ENCODE measurements at places on chromosomes 1 and 21.
A peak's percentile ranks its signal among the peaks of the same experiment; 100 is the strongest.

DNA sequence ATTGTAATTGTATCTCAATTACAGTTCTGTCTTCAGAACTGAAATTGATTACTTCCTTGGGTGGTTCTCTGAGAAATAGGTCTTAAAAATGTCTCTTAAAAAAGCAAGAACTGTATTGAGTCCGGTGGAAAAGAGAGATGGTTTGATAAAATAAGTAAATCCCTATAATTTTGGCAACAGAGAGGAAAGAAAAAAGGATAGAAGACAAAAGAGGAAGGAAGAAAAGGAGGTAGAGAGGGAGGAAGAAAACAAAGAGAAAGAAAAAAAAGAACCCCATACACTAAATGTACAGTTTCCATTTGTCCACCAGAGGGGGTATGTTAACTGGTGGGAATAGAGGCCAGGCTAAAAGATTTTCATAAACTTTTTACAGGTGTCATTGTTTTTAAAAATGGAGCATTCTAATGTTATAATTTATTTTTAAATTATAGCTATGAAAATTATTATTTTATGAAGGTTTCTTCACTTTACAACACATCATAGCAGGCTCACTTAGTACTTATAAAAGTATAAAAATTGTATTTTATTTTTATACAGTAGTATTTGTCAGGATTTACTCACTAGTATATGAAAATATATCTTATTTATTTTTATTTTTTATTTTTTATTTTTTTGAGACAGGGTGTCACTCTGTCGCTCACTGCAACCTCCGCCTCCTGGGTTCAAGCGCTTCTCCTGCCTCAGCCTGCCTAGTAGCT, 2.1 kb upstream of the UBE2T start:
- DNase-seq = peak; percentile 60

DNA sequence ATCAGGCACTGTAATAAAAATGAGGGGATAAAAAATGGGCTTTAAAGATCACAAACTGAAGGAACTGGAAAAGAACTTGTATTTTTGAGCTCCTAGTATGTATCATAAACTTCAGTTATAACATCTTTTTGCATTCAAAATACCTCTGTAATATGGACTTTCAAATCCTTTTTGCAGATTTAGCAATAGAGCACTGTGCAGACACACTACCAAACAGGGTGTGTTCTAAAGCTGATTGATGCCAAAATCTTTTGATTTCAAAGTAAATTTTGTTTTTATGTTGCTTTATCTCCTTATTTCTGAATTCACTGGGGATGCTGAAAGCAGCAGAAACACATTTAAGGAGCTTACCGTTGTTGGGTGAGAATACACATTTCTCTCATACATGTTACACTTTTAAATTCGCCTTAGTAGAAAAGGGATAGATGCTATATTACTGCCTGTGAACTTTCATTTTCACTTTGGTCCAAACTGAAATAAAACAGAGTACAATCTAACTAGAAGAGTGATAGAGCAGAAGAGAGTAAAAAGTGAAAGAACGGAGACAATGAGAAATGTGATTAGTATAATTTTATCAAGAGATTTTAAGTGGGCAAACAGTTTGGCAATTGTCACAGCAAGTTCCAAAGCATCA, 1126.6 kb downstream of the BRINP3 start:
- no peak for DNase-seq

GRCh38 chr21:42569732-42570301, 56.2 kb downstream of the SLC37A1 start:
- DNase-seq = no peak

GRCh38 chr1:208347191-208347590, 103.0 kb upstream of the PLXNA2 start:
- DNase-seq = no peak

GRCh38 chr21:28644762-28645161, 347.9 kb downstream of the LTN1 start:
- DNase-seq = no peak

GRCh38 chr1:212237651-212238050, 47.6 kb upstream of the PPP2R5A start:
- DNase-seq = no peak

DNA sequence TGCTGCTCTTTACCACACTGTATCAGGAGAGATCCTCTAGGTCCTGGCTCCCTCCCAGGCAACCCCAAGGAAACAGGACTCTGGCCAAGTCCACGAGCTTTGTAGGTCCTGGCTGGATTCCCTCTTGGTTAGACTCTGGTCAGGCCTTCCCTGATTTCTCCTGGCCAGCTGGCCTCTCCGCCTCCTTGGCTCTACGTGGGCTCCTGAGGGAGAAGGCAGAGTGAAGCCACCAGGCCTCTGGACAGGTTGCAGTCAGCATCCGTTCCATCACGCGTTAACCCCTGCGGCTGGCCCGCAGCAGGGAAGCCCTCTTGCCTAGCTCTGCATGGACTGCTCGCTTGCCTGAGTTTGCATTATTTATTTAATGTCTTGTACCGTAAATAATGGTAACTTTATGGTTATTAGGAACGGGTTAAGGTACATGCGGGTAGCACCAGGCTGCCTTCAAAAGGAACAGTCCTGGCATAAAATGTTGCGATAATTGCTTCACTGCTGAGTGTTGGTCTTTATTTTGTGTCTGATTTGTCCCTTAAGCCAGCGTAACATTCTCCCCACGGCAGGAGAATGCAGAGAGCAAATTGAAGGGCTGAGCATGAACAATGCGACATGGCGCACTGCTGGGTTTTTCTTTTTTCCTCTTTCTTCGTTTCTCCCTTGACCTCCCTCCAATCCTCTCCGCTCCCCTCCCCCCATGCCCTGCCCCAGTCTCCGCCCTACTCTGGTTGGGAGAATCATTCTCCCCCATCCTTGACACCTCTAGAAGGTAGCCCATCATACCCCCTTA, 100.3 kb downstream of the RNF220 start:
- DNase-seq = no peak

- no peak for DNase-seq
Observed at GRCh38 chr1:14735841-14736240, 137.4 kb downstream of the KAZN start.

GRCh38 chr1:181424786-181425403, 58.4 kb upstream of the CACNA1E start:
- DNase-seq = peak; percentile 48

DNA sequence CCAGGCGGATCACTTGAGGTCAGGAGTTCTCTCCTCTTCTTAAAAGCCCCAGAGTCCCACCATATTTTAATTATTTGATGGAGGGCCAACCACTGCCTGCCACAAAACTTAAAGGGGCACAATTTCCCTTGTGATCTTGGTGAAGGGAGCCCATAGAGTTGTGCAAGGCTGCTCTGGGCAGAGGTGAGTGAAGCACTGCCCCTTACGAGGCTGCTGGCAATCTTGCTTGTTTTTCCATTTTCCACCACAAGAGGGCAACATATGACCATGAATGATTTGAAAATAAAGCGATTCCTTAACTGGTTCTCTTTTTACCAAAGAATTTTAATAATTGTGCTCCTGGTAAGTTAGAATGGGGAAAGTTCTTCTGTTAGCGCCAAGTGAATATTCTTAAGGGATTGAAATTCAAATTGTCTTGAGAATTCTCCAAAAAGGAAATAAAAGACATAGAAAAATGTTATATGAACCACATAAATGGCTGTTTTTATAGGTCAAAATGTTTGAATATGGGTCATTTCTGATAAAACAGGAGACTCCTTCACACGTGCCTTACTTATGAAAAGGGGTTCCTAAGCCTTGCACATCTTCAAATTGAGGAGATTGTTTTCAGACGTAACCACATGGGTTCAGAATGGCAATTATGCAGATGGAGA, 22.7 kb downstream of the PGM1 start:
- DNase-seq = peak; percentile 74

- DNase-seq = no peak
Observed at GRCh38 chr1:112581586-112582192, 37.3 kb downstream of the ST7L start.

DNA sequence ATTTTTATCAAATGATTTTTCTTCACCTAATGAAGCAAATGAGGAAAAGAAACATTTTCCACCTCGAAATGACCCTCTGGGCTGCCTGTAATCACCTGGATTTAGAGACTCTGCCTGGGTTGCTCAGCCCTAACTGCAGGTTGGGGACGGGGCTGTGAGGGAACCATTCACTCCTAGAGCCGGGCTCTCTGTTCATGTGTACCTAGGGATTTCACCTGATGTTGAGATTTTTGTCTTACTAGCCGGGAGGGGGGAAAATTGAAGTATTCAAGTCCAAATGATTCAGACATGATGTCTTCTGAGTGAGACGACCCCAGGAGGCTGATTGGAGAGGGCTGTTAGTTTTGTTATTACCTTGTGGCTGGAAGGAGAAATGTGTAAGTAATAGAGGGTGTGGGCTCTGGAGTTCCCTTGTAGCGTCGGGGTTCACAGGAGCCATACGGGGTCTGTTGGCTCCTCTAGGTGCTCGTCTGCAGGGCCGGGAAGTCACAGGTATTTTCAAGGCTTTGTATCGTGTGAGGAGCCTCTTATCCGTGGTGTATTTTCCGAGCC, 42.3 kb upstream of the PWP2 start:
- DNase-seq = no peak

DNA sequence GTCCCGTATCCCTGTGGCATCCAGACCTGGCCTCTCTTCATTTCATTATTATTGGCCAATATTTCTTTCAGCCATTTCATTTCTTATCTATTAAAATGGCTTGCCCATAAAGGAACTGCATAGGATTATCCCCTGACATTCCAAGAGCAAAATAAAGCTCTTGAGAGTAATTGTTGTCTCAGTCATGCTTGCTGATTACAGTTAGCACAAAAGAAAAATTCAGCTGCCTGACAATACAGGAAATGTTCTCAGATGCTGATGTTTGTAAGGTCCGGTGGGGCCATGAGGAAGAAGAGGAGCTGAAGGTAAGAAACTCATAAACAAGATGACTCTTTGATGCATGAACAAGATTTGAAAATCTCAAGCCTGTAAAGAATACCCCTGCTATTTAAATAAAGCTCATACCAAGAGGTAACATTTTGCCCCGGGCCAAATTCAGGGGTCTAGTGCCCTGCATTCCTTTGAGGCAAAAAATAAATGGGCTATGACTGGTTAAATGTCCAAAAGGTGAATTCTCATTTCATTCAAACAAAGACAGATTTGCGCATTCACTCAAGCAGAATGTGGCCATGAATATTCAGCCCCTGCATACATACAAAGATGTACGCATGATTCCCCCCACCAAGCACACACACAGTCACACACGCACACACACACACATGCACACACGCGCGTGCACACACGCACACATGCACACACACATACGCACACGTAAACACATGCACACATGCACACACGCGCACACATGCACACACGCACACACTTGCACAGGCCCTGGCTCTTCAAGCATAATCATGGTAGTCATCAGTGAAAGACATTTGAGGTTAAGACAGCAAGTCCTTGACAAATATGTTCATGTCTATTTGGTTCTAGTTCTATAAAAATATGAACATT, 44.8 kb downstream of the KCNJ15 start:
- DNase-seq = no peak

DNA sequence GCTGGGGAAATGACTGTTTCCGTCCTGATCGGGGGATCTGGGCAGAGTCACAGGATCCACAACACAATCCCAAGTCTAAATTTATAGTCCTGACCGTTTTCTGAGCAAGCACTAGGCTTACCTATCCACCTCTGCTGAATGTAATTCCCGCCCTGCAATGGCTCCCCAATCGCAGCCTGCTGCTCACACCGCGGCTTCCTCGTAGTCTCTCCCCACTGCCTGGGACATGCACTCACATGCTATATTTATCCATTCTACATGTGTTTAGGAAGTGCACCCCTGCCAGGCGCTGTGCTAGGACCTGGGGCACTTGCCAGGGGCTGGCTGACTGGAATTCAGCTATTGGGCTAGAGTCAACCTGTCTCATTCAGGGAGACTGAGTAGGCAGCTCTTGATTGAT, 246.6 kb upstream of the CSF3R start:
- DNase-seq = no peak

- DNase-seq = no peak
Observed at GRCh38 chr21:46098303-46099141, 610 bp downstream of the COL6A2 start.

DNA sequence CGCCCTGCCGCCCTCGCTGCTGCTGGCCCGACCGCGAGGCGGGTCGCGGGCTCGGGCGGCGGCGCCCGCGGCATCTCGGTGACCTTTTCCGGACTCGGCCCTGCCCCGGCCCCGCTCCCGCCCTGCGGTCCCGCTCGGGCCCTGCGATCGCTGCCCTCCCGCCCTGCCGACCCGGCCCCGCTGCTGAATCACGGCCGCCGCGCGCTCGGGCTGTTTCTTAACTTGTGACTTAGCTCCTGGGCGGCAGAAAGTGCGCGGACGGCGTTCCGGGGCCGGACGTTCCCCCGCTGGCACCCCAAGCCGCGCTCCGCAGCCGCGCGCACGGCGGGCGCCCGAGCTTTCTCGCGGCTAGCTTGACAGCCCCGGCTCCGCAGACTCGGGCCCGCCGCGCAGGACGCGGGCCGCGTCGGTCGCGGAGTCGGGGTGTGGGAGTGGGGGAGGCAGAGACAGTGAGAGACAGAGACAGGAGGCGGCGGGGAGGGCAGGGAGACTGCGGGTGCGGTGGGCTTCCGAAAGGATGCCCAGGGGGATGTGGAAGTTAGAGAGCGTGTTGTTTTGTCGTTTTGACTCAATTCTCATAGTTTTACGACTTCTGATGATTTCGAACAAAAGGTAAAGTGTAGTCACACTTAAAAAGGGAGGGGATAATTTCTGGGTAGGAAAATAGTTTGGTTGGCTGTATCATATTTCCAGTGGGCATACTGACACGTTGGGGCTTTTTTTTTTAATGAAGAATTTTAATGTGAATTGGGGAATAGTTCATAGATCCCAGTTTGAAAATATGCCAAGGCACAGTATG, 49.8 kb downstream of the PRDM2 start:
- DNase-seq = peak; percentile 14

GRCh38 chr1:28241638-28242241, 5.8 kb downstream of the ATP5IF1 start:
- no peak for DNase-seq

DNA sequence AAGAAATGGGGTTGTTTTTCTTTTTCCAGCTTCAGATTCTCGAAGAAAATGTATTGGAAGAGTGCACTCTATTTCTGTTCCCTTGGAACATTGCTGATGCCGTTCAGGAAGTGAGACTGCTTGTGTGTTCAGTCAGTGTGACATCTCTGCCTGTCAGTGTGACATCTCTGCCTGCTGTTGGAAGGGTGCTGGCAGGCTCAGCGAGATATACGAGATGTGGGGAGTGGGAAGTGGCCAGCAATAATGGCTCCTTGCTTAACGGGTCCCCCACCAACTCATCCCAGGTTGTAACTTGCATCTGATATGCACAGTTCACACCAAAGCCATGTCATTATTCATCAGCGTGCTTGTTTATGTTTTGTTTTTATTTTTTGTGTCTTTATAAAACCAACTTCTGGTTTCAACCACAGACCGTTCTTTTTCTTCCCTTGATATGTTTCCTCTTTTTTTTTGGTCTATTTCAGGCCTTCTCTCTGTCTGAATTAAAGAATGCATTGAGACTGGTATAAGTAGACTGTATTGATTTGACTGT, 145.4 kb downstream of the GALNT2 start:
- DNase-seq = no peak

GRCh38 chr1:15756143-15757015, 2.2 kb upstream of the FBLIM1 start:
- no peak for DNase-seq

DNA sequence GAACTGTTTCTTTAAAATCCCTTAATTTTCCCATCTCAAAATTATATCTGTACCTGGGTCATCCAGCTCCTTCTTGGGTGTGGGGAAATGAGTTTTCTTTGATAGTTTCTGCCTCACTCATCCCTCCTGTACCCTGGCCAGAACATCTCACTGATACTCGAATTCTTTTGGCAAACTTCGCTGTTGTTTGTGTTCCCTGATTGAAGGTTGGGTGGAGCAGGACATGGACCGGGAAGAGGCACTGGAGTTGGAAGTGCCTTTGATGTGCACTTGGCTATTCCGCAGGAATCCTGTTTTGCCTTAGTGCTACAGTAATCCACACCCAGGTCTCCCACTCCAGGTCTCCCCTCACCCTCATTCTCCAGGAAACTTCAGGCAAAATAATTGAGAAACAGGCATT, 11.2 kb downstream of the MINDY1 start:
- no peak for DNase-seq

Data from AML-193 (cell line).